ENCODE measurements at places on chromosomes 3 and 15.

GRCh38 chr15:57504599-57504940, 87.1 kb upstream of the MYZAP start:
- DNase-seq: no peak

DNA sequence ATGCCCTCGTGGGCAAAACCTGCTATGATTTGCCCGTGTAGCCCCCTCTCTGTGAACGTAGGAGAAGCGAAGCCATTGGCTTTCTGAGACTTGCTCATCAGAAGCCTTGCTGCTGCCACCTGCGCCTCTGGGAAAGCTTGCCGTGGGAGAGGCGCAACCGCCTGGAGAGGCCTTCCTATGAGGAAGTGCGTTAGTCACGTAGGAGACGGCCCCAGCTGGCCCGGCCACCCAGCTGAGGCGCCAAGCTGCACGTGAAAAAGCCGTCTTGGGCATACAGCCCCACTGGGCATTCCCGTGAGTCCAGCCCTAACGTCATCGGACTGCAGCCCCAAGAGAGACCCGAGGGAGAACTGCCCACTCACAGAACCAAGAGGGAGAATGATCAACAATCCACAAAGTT, 49.1 kb upstream of the TJP1 start:
- no peak for DNase-seq

- no peak for DNase-seq
These were observed 91.5 kb upstream of the MEF2A start for GRCh38 chr15:99473981-99474906.

- DNase-seq: no peak
These were observed 135.7 kb upstream of the IL12A start for GRCh38 chr3:159852821-159853505.

DNA sequence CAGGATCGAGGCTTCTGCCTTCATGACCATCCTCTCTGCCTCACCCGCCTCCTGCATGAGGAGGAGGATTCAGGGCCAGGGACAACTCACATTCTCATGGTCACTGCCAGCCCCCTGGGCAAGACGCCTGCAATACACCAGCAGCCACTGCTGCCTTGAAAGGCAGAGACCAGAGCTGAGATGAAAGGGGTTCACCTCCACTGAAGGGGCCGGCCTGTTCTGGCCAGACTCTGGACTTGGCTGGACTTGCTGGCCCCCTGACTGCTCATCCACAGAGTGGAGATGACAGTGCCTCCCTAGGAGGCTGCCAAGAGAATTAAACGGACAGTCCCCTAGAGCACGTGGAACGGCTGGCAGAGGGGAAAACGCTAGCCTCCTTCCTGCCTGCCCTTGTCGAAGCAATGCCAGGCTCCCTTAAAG, 35.2 kb downstream of the MGLL start:
- DNase-seq: no peak

DNA sequence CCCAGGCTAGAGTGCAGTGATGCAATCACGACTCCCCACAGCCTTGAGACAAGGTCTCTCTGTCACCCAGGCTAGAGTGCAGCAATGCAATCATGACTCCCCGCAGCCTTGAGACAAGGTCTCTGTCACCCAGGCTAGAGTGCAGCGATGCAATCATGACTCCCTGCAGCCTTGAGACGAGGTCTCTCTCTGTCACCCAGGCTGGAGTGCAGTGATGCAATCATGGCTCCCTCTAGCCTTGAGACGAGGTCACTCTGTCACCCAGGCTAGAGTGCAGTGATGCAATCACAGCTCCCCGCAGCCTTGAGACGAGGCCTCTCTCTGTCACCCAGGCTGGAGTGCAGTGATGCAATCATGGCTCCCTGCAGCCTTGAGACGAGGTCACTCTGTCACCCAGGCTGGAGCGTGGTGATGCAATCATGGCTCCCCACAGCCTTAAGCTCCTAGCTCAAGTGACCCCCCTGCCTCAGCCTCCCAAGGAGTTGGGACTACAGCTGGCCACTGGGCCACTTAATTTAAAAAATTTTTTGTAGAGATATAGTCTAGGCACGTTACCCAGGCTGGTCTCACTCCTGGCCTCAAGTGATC, 26.1 kb downstream of the TFRC start:
- no peak for DNase-seq

GRCh38 chr3:64318001-64318400, 92.7 kb upstream of the PRICKLE2 start:
- DNase-seq: no peak

- DNase-seq: no peak
These were observed 101.2 kb downstream of the TCF12 start for GRCh38 chr15:57019496-57020160.

GRCh38 chr15:83127547-83128150, 20.2 kb downstream of the TM6SF1 start:
- no peak for DNase-seq

DNA sequence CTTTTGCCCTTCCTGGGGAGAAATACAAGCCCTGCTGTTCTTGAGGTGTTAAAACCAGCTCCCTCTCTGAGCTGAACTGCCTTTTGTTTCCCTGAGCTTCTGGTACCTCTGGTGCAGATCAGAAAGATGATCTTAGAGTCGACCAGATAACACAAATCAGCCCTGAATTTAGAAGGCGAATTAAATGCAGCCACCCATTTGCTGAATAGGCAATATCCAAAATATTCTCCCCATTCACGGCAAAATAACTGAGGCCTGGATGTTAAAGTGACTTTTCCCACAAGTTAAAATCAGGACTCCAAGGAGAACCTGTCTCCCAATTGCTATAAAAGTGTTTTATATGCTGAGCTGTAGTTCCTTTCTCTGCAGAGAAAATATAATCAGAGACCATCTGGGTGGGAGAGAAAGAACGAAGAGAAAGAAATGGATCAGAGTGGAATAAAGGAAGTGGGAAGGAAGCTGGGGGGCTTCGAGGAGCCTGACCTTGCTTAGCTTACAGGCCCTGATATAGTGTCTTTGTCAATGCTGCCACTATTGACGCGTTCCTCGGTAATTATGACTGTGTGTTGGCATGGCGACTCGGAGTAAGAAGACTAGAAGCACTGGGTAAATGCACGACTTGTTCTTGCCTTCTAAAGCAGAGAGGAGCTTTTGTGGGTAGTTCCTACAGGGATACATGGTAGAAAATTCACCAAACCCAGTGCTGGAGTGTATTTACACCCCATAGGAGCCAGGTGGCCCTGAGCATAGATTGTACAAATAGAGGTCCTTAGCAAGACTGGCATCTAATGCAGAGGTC, 47.5 kb upstream of the POLG start:
- DNase-seq: no peak

DNA sequence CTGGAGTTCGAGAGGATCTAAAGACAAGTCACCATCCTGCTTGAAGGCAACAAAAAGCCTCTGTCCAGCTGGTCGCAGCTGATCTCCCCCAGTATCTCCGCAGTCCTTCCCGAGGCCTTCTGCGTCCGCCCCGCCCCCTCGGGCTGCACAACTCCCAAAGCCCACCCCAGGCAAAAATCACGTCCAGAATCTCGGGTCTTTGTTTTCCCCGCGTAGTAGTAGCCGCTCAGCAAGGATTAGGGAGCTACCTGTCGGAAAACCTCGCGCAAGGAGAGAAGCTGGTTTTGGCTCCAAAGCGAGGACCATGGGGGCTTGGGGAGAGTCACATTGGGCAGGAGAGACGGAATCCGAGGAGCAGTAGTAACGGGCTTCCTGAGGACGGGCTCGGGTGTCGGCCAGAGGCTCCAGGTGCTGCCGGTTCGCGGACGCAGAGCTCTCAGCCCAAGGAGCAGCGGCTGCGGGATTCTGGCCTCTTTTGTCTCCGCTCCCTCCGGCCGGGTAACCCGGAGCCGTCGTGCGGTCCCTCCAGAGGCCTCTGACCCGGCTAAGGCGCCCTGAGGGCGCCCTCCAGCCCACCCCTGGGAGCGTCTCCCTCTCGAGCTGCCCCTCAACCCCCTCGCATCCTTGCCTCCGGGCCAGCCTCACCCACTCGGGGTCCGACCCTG, 401 bp downstream of the ZSCAN29 start:
- DNase-seq: no peak

DNA sequence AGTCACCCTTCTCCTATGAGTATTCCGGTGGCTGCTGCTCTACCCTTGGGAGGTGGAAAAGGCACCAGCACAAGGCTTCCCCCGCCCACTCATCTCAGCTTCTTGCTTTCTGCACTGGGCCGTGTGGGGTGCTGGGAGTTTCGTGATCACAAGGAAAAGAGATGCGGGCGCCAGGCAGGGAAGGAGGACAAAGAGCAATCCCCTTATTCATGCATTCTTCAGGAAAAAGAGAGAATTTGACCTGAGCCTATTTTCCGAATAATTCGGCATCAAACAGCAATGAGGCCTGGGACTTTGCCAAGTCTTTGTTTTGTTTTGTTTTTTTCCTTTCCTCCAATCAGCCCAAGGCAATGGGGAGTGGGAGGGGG, 102.2 kb upstream of the LPP start:
- DNase-seq: no peak

DNA sequence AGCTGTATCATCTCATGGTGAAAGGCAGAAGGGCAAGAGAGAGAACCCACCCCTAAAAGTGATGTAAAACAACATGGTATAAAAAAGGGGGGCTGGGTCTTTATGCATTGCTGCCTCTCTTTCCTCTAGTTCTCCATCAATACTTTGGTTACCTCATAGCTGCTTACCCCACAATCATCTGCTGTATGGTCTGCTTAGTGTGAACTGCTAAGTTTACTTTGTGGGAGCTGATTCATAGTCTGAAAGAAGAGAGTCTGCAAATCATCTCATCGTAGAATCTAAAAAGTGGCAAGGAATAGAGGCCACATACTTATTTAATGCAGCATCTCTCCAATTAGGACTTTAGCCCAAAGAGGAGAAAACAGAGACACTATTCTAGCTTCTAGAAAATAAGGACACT, 546.8 kb downstream of the GBE1 start:
- no peak for DNase-seq

GRCh38 chr15:66795851-66796250, 93.8 kb downstream of the SMAD6 start:
- no peak for DNase-seq

- DNase-seq: peak; percentile 72
These were observed 451 bp downstream of the CHCHD4 start for GRCh38 chr3:14124223-14124614.

- peak; percentile 36 for DNase-seq
These were observed 675 bp downstream of the BRPF1 start for GRCh38 chr3:9732080-9732739.

DNA sequence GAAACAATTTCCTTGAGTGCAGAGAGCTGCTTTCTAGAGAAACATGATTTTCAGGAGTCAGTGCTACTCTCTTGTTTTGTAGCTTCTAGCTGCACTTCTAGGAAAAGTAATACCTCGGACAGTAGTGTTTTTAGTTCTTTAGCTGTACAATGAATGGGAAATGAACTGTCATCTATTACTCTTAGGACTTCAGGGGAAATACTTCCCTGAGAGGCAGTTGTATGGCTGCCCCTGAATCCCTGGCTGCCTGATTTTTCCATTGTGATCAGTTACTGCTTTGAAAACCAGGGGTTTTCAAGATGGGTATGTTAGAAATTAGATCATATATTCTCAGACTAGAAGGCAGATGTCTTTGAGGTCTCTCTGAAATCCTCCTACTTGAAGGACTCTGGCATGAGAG, 200.3 kb upstream of the SEMA6D start:
- no peak for DNase-seq

GRCh38 chr15:61467823-61468222, 238.7 kb upstream of the RORA start:
- no peak for DNase-seq

DNA sequence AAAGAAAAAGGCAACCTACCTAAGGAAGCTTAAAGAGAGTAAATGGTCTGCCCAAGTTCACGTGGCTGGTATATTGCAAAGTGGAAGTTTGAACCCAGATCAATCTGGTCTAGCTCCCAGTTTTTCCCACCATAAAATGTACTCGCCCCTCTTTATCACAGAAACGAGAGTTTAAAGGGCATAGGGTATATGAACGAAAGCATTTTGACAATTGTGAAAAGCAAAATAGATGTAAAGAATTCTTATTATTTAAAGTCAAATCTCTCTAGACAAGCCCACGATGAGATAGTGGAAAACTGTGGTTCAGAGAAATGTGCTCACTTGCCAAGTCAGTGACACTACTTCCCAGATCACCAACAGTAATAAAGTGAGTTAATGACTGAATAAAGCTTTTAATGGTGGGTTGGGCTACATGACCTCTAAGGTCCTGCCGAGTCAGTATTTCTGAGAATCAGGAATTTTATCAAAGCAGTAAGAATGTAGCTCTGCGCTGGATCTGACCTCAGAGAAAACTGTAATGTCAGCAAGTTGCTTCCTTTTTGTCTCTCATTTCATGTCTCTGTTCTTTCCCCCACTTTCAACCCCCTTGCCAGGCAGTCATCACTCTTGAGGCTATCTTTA, 23.3 kb upstream of the NEO1 start:
- no peak for DNase-seq

GRCh38 chr3:189338366-189338765, 166.6 kb downstream of the TPRG1 start:
- DNase-seq: no peak

DNA sequence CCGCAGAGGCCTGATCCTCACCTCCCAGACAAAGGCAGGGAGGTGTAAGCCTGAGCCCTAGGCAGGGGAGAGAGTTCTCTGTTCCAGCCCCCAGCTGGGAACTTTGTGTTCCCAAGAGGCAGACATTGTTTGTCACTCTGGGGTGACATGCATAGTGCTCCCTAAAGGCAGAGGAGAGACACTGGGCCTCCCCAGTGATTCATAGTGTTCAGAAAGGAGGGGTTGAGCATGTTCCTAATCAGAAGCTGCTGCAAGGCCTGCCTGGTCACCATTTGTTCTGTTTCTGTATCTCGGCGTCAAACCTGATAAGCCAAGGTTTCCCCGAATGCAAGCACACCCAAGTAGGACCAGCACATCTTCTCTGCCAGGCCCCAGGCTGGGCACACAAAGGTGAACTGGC, 24.0 kb upstream of the SLC6A6 start:
- no peak for DNase-seq

DNA sequence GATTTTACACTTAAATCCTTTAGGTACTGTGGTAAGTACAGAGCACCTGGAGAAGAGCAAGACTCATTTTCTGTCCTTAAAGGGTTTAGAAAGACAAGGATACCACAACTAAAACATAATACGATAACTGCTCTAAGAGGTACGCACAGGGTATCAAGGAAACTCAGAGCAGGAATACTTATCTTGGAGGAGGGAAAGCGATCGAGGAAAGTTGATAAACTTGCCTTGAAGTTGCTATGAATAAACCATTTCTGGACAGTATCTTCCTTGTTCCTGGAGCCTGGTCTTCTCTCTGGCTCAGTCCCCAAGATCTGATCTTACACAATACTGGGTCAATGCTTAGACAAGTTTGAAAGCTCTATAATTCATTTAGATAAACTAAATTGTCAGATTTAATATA, 17.6 kb upstream of the GATM start:
- DNase-seq: no peak

- no peak for DNase-seq
These were observed 41.8 kb downstream of the GOLGB1 start for GRCh38 chr3:121707531-121708273.
